Left ventricle myocardium inferior (tissue), 1 donor: ENCODE measurements at places on chromosomes 11 and 22.

DNA sequence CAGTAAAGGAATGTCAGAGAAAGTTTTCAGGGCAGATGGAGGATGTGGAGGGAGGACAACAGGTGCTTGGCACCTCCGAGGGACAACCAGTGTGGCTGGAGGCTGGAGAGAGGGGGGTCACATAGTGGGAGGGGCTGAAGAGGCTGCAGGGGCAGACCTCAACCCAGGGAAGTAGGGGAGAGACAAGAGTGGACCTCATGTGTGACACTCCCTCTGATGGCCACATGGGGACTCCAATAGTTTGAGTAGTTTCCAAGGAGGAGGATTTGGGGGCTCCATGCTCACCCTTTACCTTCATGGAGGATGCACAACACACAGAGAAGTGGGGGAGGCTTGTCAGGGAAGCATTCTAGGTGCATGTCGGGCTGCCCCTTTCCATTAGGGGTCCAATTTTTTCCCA, 35.1 kb upstream of the ASPHD2 start:
- DNase-seq = no peak

- DNase-seq = no peak
Measured at GRCh38 chr11:129967996-129968395, 34.6 kb downstream of the PRDM10 start.

- DNase-seq = no peak
Measured at GRCh38 chr11:111725621-111726020, 40.6 kb downstream of the PPP2R1B start.

DNA sequence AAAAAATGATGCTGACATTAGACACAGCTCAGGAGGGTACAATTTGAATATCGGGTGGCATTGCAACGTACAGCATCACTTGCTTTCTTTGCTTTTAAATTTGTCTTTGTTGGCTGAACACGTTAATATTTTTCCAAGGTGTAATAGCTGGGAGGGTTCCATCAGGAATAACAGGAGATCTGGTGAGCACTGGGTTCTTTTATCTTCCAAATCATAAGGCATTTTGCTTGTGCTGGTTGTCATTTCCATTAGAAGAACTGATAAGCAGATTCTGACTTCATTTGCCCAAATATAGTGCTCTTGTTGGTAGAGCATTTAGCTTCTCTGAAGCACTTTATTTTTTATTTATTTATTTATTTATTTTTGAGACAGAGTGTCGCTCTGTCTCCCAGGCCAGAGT, 48.9 kb downstream of the LMO2 start:
- no peak for DNase-seq

DNA sequence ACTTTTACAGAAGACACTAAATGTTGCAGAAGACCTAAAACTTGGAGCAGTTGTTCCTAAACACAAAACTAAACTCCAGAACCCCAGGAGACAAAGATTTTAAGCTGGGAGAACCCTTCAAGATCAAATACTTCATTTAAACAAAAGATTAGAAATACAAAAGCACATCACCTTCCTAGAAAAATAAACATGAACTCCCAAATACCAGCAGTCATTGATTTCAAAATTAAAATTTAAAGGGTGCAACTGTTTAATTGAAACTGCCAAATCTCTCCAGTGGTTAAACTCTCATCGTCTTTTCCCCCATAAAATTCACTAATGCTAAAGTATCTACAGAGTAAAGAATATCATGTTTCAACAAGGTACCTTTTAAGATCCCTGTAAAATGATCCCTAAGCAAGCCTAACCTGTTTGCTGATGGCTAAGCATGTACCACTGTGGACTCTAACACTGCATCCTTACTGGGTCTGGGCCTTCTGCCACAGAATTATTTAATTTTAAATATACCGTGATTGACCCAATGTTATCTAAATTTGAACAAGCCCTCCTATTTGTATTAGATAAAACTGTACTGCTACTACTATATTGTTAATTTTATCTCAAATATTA, 53.7 kb upstream of the CCDC34 start:
- DNase-seq = no peak

DNA sequence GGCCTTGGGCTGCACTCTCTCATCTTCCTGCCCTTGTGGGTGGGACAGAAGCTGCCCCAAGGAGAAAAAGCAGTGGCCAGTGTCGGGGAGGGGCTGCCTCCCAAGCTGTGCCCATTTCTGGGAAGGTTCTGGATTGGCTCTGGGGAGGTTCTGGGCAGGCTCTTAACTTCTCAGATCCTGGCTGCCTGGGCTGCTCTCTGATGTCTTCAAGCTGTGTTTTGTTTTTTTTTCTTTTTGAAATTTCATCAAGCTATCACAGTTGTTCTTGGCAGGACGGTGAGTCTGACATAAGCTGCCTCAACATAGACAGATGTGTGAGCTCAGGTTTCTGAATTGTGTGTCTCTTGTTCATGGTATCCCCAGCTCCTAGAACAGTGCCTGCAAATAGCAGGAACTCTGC, 1032.0 kb downstream of the BRD1 start:
- no peak for DNase-seq

DNA sequence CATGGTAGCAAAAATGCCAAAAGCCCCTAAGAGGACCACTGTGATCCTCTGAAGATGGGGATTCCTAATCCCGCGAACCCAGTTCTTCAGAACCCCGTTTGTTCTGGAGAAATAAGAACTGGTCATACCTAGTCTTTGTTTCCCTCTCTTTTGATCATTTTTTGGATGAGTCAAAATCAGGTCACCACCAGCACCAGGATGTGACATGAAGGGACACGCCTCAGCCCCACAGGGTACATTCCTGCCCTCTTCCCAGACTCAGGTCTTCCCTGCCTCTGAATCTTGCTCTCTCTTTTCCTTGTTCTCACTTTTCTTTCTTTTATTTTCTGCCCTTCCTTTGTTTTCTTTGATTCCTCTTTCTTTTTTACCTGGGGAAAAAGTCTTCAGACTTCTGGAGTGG, 14.6 kb upstream of the ANO1 start:
- no peak for DNase-seq

DNA sequence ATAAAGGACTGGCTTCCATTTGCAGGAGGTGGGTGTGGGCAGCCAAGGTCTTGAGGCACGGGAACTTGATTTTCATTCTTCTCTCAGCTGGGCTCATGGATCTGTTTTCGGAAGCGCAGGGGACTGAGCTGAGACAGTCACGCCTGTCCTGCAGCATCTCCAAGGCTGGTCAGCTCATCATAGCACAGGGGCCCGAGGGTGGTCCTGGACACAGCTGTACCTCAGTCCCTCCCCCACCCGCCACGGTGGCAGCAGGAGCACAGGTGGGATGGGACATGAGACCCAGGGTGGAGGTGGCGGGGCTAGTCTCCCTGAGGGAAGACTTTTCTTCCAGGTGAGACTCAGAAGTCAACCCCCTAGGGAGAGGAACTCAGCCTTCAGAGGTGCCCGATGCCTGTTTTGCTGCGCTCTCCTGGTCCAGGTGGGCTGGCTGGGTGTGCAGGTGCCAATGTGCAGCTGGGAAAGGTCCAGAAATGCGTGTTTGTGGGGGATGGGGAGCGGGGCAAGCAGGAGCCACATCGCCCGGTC, 3.7 kb downstream of the ADAMTS8 start:
- no peak for DNase-seq

DNA sequence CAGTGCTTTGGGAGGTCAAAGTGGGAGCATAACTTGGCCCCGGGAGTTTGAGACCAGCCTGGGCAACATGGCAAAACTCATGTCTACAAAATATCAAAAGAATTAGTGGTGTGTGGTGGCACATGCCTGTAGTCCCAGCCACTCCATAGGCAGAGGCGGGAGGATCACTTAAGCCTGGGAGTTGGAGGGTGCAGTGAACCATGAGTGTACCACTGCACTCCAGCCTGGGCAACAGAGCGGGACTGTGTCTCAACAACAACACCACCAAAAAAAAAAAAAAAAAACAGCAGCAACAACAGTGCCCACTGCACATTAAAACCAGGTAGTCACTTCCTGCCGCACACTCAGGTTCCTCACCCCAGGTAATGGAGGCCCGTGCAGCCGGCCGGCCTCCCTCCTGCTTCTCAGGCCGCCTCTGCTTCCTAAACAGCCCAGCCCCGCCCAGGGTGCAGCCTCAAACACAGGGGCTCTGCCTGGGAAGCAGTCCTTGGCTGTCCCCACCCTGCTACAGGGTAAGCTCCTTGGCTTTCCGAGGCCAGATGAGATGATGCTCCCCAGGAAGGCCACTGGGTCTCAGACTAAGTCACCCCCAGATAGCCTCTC, 318.3 kb downstream of the SHANK2 start:
- DNase-seq = no peak

GRCh38 chr11:38700111-38700510, 2102.1 kb upstream of the RAG2 start:
- no peak for DNase-seq

DNA sequence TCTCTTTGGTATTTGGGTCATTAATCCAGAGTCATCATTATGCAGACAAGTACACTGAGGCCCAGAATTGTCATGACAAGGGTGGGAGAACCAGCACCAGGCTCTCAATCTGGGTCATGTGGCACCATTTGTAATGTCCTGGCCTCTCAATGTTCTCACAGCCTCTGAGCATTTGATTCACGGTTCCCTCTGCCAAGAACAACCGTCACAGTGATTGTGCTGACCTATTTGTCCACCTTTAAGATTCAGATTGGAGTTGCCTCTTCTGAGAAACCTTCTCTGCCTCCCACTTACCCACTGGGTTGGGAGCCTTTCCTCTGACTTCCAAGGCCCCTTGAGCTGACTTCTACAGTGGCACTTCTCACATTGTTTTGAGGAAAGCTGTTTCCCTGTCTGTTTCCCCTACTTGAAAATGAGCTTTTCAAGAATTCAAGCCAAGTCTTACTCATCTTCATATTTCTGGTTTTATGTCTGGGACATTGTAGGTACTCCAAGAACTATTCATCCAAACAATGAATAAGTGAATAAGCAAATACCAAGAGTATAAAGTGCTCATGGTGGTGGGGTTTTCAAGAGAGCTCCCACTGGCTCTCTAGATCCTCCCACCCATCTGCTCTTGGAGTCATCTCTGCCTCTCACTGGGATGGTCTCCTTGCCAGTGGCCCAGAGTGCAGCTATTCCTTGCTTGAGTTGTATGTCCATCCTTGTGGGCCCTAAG, 126.4 kb upstream of the E2F8 start:
- DNase-seq = no peak

GRCh38 chr11:38411149-38411548, 1813.1 kb upstream of the RAG2 start:
- DNase-seq = no peak

DNA sequence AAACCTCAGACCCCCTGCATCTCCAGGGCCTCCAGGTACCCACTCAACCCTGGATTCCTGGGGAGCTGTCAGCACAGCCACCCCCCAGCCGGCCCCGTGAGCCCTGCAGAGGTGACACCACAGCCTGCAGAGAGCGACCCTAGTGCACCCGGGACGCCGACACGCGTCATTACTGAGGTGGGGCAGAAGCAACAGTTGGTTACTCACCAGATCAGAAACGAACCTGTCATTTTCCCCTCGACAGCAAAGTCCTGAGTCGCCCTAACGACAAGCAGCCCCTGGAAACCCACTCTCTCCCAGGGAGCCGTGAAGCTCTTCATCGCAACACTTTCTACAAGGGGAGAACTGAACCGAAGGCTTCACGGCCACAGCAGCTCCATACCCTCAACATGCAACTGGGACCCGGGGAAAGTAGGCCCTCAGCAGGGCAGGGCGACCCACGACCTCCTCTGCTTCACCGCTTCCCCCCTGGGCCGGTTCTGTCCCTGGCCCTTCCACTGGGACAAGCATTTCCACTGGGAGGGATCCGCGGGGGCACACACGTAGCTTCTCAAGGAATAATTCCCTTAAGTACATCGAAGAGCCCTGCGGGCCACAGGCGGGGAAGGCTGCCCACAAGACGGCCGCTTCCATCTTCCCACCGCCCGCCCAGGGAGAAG, 1.6 kb downstream of the BRD1 start:
- no peak for DNase-seq

GRCh38 chr11:103904324-103904667, 132.1 kb upstream of the DDI1 start:
- DNase-seq = no peak
